Esophagus squamous epithelium (tissue), 5 donors: ENCODE measurements at places on chromosomes 3 and 15.

DNA sequence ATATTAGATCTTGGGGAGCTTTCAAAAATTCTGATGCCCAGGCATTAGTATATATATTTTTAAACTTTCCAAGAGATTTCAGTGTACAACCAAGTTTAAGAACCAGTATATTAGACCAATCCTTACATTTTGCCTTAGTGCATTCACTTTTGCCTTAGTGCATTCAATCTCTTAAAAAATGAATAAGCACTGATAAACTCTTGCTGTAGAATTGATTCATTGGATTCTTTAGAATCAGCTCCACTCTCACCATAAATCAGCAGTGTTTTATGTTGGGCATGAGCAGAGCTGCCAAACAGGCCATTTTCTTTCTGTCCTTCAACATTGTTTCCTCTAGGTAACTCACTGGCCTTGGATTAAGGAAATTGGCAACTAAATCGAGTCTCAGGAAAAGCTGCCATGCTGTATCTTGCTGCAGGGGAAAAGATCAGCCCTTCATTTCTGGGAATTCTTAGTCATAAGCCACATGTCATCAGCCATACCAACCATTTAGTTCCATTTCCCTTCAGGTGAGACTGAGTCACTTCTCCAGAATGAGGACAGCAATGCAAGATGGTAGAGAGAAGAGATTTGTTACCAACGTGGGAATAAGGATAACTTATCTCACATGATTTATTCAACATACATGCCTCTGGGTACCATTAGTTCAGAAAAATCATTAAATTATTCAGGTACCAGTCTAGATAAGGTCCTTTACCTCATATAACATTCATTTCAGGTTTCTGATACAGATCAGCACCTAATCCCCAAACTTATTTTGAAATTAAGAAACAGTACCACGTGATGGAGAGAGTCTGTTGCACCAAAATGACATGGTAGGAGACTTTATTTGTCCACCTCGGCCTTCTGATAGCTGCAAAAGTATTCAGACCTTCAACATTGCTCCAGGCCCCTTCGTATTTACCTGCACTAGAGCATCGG, 192.5 kb downstream of the P3H2 start:
- no peak for DNase-seq

GRCh38 chr3:186115239-186115996, 6.5 kb upstream of the ETV5 start:
- DNase-seq = no peak

- no peak for DNase-seq
These were observed 183.8 kb downstream of the ATG7 start for GRCh38 chr3:11455956-11456355.

- no peak for DNase-seq
These were observed 153.7 kb downstream of the TIGIT start for GRCh38 chr3:114447545-114447944.

GRCh38 chr15:52651868-52652267, 27.3 kb downstream of the ATOSA start:
- DNase-seq = no peak

- DNase-seq = no peak
These were observed 637.2 kb downstream of the NTRK3 start for GRCh38 chr15:87619161-87619960.

GRCh38 chr15:69595009-69595791, 142.6 kb downstream of the RPLP1 start:
- DNase-seq = no peak

- no peak for DNase-seq
These were observed 48.5 kb downstream of the LINGO1 start for GRCh38 chr15:77584201-77584600.

DNA sequence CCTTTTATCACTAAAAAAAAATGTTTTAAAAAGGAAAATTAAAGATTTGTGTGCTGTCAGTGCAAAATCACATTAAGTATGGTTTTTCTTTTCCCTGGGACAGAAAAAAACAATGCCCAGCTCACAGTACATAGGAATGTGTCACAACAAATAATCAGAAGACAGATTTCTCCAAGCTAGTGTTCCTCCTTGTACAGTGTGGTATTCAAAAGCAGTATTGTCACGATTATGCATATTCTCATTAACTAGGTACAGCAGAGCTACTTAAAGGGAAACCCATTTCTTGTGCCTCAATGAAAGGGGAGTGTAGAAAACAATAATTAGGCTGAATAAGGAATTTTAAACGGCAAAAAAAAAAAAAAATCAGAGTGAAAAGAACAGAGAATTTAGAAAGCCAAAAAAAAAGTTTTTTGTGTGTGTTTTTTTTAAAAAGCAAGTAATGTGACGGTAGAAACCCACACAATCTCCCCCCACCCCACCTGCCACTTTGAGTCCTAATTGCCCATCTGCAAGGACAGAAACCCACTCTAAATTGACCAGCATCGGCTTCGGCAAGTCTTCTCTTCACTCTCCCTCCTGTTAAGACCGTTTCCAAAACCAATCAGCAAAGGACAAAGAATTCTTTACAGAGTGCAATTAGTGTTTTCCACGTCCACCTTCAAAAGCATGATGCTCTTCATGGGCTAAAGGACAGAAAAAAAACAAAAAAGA, 41.0 kb downstream of the EIF4E3 start:
- DNase-seq = no peak

DNA sequence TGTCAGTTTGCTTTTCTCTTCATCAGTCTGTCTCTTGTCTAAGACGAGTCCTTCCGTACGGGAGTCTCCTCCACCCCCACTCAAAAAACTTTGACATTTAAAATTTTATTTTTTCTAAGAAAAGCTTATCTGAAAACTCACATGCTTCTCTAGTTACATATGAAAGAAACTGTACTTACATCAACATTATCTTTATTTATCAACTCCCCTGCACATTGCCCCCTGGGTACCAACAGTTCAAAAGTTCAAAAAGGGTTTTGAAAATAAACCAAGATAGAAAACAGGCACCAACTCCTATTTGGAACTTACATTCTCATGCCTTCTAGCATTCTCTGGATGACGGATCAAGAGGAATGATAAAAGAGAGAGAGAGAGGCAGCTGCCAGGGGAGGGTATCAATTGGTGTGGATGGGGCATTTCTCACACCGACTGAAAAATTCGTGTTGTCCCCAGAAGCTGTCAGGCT, 182.5 kb downstream of the FOXP1 start:
- DNase-seq = no peak

DNA sequence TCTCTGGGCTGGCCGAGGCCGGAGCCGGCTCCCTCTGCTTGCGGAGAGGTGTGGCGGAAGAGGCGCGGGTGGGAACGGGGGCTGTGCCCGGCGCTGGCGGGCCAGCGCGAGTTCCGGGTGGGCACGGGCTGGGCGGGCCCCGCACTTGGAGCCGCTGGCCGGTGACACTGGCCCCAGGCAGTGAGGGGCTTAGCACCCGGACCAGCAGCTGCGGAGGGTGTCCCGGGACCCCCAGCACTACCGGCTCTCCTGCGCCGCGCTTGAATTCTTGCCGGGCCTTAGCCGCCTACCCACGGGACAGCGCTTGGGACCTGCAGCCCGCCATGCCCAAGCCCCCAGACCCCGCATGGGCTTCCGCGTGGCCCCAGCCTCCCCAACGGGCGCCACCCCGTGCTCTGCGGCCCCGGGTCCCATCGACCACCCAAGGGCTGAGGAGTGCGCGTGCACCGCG, 736.3 kb upstream of the ARRDC4 start:
- no peak for DNase-seq

DNA sequence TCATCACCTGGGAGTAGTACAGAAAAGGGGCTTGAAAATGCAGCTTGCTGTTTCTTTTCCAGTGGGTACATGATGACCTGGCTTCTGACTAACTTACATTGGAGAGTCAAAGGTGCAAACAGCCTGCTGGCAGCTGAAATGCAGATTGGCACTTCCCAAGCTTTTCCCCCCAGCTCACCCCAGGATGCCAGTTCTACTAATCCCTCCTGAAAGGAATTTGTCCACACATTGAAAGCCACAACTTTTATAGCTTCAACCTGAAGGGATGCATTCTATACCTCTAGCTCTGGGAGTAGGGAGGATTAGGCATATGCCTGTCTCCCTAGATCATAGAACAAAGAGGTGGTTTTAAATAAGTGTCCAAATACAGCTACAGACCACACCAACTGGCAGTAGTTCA, 281.7 kb downstream of the EFHB start:
- DNase-seq = no peak

GRCh38 chr15:92323525-92323924, 70.2 kb upstream of the ST8SIA2 start:
- no peak for DNase-seq

GRCh38 chr15:29377161-29377560, 107.5 kb upstream of the NSMCE3 start:
- no peak for DNase-seq

DNA sequence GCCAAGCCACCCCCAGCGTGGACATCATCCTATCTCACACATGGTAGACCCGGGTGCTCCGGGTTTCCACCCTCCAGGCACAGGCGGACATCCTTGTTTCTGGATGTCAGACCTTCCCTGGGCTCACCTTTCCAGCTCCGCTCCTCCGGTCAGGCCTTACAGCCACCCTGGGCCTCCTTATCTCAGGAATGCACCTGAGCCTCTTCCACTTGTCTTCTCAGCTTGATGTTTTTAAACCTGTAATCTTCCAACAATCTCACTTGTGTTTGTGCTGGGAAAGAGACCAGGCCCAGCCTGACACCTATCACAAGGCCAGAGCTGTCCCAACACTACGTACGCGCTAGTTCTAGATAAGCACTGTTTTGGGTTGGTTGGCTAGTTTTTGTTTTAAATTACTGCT, 53.9 kb downstream of the NIPA2 start:
- no peak for DNase-seq

DNA sequence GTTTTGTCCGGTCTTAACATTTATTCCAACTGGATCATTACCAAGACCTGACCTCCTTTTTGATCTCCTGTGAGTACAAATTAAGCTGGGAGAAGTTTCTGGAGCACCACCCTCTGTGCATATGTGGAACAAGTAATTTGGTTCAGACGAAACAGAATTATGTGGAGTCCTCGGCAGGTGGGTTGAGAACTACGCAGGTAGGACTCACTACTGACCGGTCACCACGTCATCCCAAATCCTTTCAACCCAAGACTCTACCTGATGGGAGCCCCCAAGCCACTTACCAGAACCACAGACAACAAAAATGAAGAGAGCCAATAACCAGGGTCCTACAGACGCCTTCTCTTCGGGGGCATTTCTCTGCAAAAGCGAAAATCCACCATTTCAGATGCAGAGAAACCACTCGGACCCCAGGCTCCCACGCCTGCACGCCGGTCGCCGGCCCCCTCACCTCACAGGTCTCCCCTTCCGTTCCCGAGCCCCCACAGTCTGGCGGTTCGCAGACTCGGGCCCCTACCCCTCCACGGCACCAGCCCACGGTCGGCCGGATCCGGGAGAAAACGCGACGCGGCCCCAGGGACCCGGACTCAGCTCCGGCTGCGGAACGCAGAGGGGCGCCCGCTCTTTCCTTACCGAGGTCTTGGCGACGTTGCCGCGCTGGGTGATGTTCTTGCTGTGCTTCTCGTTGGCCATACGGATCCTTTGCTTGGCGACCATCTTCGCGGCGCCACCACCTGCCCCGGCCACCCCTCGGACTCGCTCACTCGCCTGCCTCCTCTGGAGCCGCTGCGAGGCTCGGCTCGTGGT, 674 bp downstream of the SERP1 start:
- DNase-seq = peak; percentile 16

DNA sequence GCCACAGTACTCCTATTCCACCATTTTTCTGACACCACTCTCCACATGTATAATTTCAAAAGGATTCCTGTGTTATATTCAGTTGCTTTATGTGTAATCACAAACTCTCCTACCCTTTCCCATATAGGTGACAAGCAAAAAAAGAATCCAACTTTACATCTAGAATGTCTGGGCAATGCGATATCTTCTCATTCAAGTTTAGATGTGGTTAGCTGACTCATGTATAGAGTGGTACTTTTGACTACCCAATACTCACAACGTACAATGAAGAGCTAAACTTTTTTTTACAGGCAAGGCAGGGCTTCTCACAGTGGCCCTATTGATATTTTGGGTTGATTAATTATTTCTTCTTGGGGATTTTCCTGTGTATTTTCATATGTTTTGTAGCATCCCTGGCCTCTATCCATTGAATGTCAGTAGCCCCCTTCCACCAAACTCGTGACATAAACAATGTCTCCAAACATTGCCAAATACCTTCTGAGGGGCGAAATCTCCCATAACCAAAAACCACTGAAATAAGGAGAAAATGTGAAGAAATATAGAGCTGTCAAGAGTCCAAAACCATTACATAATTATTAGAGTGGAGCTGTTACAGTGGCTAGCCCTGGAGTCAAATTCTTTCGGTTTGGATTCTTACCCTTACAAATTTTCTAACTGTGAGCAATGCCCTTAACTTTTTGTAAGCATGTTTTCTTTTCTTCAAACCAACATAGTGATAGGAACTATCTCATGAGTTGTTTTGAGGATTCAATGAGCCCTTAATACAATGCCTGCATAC, 342.6 kb downstream of the NSUN3 start:
- DNase-seq = no peak

- no peak for DNase-seq
These were observed 84.0 kb upstream of the TLE3 start for GRCh38 chr15:70181626-70182255.

GRCh38 chr3:18302517-18302916, 122.6 kb downstream of the SATB1 start:
- DNase-seq = no peak

DNA sequence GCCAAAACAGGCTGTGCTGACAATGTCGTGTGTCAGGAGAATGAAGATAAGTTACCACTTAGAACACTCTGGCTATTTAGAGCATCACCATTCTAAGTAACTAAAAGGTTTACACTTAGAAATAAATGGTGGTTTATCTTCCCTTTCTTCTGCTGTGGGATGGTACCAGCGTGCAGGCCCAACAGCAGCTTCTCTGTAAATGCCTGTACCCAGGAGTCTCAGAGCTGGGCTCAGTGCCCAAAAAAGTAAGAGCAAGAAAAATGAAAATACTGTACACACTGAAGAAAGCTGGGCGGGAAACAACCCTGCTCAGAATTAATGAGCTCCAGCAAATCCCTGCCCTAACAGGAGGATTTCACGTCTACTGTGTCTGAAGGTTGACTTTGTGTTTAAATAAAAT, 206.5 kb downstream of the MFSD1 start:
- no peak for DNase-seq

GRCh38 chr3:99877031-99877579, 59.4 kb downstream of the CMSS1 start:
- no peak for DNase-seq

DNA sequence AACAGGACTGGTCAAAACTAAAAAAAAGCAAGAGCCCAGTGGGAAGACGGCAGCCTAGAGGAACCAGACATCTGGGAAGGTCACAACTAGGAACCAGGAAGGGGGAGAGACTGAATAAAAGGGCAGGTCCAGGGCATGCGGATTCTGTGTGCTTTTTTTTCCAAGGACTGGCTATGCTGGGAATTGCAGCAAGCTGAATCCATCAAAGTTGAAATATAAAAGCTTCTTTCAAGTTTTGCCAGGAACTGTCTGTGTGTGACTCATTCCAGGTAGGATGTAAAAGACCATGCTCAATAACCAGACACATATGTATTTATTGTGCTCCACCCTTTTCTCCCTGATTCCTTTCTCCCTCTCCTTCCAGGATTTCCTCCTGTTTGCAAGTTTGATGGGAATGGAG, 47.9 kb upstream of the CCDC80 start:
- no peak for DNase-seq

DNA sequence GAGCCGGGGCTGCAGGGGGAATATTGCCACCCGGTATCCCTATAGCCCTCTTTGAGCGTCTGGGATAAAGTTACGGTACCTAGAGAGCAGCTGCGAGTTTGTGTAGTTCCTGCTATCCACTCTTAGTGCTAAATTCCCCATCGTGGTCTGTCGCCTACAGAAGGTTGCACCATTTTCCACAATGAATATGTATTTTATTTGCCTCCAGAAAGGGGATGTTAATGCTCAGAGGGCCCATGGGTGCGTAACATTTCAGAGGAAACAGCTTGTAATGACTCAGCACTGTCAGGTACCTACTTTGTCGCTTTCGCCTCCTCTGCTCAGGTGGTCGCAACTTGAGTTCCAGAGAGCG, 1.1 kb downstream of the SLCO3A1 start:
- DNase-seq = no peak
